Hippocampal formation (tissue), 2 donors: ENCODE measurements at places on chromosomes 16 and 17.
A peak's percentile ranks its signal among the peaks of the same experiment; 100 is the strongest.

- DNase-seq, result no peak
Observed at GRCh38 chr17:40986920-40987319, 2.8 kb upstream of the KRT40 start.

DNA sequence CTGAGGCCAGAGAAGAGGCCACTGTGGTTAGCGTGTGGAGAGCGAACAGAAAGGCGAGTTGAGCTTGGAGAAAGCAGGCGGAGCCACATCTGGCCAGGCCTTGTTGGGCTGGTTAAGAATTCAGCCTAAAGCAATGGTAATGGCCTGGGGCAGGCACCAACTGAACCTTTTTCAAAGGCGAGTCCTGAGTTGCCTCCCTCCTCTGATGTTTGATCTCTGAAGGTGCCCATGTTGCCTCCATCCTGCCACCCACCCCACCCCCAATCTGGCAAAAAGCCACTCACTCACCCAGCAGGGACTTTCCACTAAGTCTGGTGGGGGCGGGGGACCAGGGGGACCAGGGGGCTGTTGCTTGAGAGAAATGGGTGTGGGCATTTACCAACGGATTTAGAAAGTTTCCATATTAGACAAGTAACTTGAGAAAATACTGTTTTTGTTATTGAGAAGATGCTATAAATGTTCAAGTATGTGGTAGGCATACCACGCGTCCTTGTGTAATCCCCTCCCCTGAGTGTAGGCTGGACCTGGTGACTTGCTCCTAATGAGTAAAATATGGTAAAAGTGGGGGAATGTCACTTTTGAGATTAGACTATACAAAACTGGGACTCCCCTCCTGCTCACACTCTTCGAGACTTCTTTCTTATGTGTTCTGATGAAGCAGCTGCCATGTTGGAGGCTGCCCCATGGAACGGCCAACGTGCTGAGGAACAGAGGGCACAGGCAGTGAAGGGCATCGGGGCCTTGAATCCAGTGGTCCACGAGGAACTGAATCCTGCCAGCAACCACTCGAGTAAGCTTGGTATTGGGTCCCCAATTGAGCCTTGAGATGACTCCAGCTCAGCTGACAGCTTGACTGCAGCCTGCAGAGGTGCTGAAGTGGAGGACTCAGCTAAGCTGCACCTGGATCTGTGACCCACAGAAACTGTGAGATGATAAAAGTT, 29.9 kb upstream of the TNS4 start:
- no peak for DNase-seq

GRCh38 chr16:84758627-84759026, 58.8 kb downstream of the USP10 start:
- DNase-seq, result no peak

DNA sequence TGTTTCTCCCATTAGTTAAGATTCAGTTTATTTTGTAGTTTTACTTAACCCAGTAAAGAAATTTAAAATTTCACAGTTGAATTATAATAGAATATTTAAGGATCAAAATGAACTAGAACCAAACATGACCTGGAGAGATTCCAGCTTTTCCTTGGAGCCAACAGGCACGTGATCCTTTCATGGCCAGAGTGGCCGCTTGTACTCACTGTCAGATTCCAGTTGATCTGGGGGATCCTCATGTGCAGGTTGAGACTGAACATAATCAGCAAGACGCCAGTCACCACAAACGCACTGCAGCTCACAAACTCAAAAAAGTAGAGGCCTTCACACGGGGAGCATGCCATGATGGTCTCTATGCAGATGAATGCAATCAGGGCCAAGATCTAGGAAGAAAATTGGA, 31.7 kb downstream of the CMTM3 start:
- DNase-seq, result no peak

GRCh38 chr16:20611975-20612481, 35.9 kb upstream of the ACSM2B start:
- peak; percentile 25 for DNase-seq

DNA sequence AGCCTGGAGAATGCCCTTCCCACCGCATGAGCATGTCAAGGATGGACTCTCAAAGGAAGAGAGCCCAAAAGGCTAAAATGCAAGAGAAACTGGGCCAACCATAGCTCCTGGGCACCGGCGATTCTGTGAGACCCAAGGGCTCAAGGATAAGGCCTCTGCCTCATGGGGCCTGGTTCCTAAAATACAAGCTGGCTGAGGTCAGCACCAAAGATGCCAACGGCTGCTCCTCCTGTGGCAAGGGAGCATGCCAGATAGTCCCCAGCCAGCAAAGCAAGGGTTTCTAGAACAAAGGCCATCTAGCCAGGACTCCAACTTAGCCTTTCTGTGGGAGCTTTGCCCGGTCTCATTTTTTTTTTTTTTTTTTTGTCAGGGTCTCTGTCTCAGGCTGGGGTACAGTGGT, 20.1 kb downstream of the GPRC5B start:
- no peak for DNase-seq

DNA sequence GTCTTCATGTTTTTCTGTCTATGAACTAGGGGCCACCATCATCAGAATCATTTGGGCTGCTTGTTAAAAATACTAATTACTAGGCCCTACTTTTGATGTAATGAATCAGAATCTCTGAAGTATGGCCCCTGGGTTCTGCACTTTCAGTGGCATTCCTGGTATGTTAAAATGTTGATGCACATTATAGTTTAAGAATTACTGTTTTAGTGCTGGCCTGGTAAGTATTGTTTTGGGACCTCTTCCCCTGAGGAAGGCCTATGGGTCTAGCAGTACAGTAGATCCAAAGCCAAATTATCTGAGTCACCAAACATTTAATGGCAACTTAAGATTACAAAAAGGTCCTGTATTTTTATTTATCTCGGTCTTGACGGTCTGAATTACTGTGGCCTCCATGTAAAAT, 58.8 kb downstream of the AP2B1 start:
- DNase-seq, result no peak

DNA sequence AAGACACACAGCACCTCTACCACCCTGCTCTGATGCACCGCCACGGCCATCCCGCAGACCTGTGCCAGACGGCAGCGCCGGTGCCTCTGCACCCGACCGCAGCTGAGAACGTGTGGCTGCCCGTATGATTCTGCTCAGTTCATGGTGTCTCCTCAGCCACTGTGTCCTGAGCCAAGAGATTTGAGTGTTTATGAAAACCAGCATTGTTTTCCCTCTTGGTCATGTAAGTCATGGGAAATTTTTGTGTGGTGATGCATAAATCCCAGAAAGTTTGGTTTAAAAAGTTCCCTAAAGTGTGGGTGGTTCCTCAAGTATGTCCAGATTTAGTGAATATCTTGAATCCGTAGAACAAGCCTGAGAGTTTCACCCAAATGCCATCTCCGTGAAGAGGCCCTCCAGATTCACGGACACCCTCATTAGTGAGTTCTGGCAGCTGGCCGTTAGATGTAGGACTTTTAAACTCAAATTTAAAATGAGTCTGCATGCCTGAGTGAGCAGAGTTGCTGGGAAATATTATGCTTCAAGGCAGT, 57.6 kb downstream of the CDRT4 start:
- DNase-seq, result no peak
